ENCODE measurements at places on chromosomes 16 and 17. TPM values are rescaled to one million over a fixed set of nuclear protein-coding genes. Genes with fewer than 3 reads are reported as not detected.

Gene SLC47A1
- total RNA-seq: 0.15 TPM

Gene RND2
- total RNA-seq: 0.45 TPM

Gene WNK4
- 1.7 TPM for total RNA-seq

Gene TMC8
- 0.17 TPM for total RNA-seq

Gene CCL16
- total RNA-seq: not detected

Gene LLGL2
- total RNA-seq: 0.30 TPM

Gene MRC2
- 103 TPM for total RNA-seq

Gene APRT
- total RNA-seq: 237 TPM

Gene CACNA1G
- total RNA-seq: under 0.01 TPM

Gene ITGAD
- not detected for total RNA-seq

Gene P2RX1
- total RNA-seq: under 0.01 TPM

Gene ALOX15B
- total RNA-seq: under 0.01 TPM
